ENCODE measurements at places on chromosomes 11 and 22.

GRCh38 chr22:29641042-29641699 is 37.7 kb downstream of the NF2 start:
- DNase-seq: no peak

DNA sequence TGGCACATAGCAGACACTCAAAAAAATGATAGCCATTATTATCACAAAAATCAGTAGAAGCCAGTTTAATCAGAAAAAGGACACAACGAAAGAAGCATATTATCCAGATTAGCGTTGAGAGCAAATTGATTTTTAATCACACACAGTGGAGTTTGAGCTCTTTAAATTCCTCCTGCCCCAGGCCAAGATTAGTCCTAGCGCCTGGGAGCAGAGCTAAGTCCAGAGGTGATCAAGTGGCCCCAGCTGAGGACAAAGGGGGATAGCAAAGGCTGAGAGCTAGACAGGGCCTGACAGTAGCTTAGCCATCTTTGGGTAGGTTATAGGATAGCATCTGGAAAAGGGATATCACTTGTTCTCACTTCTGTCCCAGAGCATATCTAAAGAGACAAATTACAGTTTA is 133.6 kb downstream of the NXPE2 start:
- DNase-seq: no peak

DNA sequence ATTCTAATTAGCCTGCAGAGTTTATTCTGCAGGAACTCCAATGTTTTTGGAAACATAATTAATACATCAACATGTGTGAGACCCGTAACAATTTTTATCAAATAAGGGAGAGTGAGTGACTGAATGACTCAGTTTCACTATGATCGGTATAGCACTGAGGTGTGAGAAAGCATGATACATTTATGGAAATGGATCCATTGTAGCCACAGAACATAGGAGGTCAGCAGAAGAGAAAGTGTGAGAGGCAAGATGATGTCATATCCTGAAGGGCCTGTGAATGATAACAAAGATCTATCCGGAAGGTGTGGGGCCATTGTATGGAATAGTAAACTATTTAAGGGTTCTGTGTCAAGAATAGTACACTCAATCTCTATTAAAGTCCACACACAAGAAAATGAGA is 1406.1 kb upstream of the TENM4 start:
- DNase-seq: no peak

DNA sequence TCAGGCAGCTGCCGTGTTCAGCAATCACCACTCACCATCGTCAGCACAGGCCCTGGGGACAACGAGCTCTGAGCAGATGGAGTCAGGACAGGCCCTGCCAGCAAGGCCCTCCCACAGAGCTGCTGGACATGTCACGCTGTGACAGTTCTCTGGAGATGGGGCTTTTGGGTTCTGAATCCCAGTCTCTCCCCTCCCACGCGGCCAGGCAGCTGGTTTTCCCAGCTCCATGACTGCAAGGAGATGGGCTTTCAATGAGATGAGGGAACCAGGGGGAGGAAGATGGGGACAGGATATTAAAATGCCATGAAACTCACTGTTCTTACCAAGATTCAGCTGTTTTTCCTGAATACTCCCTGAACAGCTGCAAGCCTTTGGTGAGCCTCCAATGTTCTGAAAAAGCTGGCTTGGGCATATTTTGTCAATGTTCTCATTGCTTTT is 305.9 kb downstream of the BRD1 start:
- DNase-seq: peak; percentile 62

- DNase-seq: no peak
Observed at GRCh38 chr11:118100691-118101232, 14.0 kb upstream of the SMIM35 start.

DNA sequence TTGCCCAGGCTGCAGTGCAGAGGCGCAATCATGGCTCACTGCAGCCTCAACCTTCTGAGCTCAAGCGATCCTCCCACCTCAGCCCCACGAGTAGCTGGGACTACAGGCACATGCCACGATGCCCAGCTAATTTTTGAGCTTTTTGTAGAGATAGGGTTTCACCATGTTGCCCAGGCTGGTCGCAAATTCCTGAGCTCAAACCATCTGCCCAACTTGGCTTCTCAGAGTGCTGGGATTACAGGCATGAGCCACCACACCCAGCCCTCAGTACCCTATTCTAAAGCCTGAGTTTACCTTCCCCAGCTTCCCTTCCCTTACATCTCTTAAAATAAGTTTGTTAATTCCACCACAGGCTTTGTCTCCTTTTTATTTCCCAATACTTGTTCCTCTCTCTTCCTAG is 59.1 kb downstream of the AMBRA1 start:
- DNase-seq: no peak

DNA sequence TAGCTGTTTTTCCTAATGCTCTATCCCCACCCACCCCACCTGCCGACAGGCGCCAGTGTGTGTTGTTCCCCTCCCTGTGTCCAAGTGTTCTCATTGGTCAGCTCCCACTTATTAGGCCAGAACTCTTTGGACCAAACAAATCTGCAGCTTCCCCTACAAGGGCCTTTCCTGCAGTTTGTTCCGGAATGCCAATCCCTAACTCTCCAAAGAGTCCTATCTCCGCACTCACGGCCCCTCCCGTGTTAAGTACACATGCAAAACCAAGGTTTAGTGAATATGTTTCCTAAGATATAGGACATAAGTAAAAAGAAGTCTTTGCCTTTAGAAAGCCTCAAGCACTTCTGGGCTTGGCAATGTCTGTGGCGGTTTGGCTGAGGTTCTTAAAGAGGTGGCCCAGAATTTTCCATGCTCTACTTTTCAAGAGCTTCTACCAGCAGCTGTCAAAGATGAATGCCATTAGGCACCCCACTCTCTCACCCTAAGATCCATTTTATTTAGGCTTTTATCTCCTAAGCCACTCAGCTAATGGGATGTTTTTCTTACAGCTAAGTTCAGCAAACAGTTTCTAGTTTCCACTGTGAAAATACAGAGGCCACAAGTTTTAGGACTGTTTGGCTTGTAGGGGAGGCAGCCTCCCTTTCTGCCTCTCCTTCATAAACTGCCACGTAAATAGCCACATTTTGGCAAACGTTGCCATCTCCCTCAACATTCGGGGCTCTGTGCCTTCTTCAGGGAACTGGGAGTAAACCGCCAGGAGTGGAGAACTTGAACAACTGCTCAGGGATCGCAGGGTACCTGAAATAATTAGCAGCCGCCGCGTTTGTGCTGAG is 1.6 kb downstream of the CD59 start:
- peak; percentile 76 for DNase-seq

GRCh38 chr11:131685906-131686305 is 315.5 kb downstream of the NTM start:
- no peak for DNase-seq

- no peak for DNase-seq
Observed at GRCh38 chr11:133608496-133608895, 76.2 kb upstream of the OPCML start.

DNA sequence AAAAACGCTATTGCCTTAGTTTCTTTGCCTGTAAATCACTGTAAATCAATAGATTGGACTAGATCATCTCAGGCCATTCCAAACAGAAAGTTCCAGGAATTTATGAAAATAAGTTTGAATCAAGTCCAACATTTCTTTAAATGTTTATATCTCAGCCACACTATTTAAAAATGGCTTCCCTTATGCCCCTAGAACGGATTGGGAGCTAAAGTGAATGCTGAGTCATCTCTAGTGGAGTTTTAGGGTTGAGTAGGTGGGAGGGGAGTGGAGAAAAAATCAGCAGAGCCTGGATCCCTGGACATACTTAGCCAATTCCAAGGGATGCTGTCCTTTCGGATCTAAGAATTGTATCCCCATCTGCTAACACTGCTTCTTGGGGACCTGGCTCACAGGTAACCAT is 48.6 kb downstream of the EHF start:
- DNase-seq: no peak

GRCh38 chr11:75420224-75421034 is 12.6 kb downstream of the KLHL35 start:
- no peak for DNase-seq

- DNase-seq: no peak
Observed at GRCh38 chr11:44824300-44824704, 97.5 kb downstream of the TSPAN18 start.

GRCh38 chr11:128451652-128452470 is 135.5 kb downstream of the ETS1 start:
- DNase-seq: peak; percentile 87

DNA sequence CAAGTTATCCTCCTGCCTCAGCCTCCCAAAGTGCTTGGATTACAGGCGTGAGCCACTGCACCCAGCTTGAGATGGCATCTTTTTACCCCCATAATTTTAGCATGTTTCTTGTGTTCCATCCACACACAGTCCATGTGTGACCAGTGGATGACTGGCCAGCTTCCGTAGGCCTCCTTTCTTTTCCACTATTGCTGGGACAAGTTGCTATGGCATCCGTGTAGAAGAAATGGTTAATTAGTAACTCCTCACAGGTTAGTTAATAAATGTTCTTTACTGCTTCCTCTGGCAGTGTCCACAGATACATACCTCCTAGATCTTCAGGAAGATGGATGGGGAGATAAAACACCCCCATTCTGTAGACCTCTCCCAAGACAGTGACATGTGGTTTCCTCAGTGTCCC is 154.3 kb upstream of the RASSF10 start:
- DNase-seq: no peak

DNA sequence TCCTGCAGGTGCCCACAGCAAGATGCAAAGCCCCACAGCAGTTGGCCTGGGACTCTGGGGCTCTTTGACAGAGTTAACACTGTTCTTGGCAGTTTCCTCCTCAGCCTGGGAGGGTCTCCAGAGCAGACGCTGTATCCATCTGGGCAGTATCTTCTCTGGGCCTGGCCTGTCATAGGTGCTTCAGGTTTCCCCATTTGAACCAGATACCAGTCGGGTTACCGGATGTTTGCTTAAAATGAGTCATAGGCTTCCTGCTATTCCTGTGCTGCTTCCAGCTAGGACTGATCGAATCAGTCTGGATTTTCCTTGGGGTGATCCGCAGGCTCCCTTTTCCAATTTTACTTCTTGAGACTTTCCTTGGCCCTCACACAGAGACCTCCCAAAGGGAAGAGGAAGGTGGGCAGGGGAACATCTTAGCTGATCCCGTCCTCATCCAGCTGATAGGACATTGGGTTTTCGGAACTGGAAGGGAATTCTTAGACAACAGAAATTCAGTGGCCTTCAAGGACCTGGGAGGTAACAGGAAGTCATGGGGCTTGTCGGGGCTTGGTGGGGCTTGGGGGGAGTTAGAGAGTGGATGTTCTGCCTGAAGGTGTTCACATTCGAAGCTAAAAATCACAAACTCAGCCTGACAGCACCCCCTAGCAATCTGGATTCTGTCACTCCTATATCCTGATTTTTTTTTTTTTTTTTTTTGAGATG is 2.4 kb upstream of the RANGAP1 start:
- no peak for DNase-seq

DNA sequence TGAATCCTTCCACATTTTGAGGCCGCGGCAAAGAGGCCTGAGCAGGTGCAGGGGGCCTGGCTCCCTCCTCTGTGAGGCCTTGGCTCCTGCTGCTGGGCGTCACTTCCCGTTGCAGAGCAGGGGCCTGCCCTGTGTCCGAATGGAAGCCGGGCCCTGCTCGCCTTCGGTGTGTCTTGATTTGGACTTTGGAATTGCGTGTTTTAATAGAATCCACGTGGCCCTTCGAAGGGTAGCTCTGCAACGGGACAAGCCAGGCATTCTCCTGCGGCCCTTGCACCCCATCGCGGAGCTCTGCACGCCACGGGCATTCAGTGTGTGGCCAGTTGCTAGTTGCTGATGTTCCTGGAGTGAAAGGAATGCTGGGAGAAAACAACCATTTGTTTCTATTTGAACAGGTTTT is 25.8 kb downstream of the SAMM50 start:
- no peak for DNase-seq

DNA sequence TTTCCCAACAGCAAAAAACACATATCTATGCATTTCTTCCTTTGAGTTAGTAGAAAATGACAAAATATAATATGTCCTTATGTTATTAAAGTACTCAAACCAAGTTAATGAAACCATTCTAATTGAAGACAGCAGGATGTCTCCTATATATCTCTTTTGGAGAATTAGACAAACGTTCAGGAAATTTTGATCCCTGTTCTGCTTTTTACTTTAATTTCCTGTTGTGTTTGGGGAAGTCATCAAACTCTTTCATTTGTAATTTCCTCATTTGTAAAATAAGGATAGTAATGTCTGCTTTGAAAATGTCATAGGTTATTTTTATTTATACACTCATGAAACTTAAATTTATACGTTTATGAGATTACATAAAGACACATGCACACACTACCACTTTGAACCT is 281.8 kb upstream of the ANO5 start:
- DNase-seq: no peak

GRCh38 chr11:26229257-26229656 is 102.7 kb upstream of the ANO3 start:
- DNase-seq: no peak

- DNase-seq: no peak
Observed at GRCh38 chr11:60933416-60934123, 9.3 kb downstream of the TMEM132A start.

DNA sequence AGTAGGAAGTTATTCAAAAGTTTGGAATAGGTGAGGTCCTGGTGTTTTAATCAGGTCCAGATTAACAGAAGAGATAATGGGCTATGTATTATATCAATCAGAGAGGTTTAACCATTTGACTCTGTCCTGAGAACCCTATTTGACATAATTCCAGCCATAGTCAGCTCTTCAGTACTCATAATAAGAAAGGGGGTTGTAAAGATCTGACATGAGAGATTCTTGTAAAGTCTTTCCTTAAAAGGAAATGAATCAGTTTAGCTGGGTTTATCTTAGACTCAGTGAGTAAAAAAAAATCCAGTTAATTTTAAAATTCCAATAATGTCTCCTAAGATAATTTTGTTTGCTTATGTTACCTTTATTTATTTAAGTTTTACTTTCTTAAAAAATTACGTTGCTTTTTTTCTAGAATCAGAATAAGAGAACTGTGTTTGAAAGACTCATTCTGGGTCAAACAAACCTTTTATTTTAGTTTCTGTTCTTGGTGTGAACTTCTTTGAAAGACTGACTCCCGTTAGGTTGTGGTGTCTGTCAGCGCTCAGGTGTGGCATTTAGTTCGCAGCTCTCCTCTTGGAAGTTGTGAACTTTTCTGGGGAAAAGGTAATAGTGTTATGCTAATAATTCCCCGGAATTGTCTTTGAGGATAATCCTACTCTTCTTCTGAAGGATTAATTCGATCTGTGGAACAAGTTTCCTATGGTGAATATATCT is 20.5 kb downstream of the NUCB2 start:
- DNase-seq: no peak

GRCh38 chr22:37626144-37626543 is 13.3 kb upstream of the SH3BP1 start:
- DNase-seq: peak; percentile 43

DNA sequence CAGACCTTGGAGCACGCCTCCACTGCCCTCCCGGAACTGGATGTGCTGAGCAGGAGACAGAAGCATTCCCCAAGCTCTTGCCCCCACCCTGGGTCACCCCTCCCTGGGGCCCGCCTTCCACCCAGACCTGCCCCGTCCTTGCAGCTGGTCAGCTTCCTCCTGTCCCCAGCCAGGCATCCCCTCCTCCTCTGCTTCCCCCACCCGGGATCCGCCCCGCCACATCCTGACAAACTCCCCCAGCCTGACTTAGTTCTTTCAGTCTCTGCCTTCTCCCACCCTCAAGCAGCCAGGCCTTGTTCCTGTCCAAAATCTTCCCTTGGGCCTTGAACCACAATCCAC is 1.1 kb upstream of the PLXNB2 start:
- DNase-seq: peak; percentile 85

All from left hindlimb (tissue), 1 donor.